Cardiac muscle cell (in vitro differentiated cells and primary cell): ENCODE measurements at places on chromosomes 3 and 15. TPM values are rescaled to one million over a fixed set of nuclear protein-coding genes. Genes with fewer than 3 reads are reported as not detected.
A peak's percentile ranks its signal among the peaks of the same experiment; 100 is the strongest.

EEF1AKMT4 gene
- total RNA-seq = 4.3 and 12.8 TPM in 2 replicates

GOLGA6A gene
- total RNA-seq = 1.9 TPM in 1 of 2 replicates, not detected in the other

CDHR4 gene
- total RNA-seq = not detected in 2 replicates

P3H2 gene
- total RNA-seq = 45.3 and 56.7 TPM in 2 replicates

CHSY1 gene
- 28.0 and 30.3 TPM in 2 replicates for total RNA-seq

B3GNT5 gene
- total RNA-seq = 0.69 and 0.99 TPM in 2 replicates

APOD gene
- not detected in 2 replicates for total RNA-seq

TRH gene
- total RNA-seq = 92.4 and 111 TPM in 2 replicates

DNA sequence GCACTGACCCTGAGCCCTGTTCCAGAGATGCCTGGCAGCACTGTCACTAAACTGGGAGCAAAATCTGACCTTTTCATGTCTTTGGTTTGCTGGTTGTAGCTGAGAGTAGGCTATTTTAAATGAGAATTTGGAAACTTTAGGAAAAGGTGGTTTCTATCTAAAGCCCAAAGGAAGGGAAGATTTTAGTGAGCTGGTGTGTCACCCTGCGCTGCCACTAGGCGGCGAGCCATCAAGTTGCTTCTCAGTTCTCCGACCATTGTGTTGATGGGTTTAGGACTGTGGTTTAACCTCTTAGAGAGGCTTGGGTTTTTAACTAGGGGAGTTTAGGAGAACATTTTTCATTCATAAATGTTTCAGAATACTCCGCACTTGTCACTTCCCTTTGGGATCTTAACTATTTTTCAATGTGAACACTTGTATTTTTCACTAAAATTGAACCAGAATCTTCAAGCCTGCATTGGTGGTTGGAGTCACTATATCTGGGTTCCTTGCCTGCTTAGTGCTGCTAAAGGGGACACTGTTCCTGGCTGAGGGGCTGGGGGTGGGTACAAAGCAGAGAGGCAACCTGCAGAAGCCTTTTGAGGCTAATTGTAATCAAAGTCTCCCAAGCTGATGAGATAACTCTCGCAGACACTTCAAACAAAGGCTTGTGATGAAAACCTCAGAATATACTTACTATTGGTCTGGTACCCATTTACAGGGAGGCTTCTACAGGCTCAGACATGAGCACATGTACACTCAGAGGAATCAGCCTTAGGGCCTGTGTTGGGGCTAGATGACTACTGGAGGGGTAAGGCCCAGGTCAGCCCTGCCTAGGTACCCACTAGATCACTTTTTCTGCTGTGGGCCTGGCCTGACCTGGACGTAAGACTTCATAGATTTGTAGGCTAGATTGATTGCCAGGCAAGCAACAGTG lies 16.8 kb downstream of the EXOSC7 start:
- DNase-seq = peak; percentile 43

DNA sequence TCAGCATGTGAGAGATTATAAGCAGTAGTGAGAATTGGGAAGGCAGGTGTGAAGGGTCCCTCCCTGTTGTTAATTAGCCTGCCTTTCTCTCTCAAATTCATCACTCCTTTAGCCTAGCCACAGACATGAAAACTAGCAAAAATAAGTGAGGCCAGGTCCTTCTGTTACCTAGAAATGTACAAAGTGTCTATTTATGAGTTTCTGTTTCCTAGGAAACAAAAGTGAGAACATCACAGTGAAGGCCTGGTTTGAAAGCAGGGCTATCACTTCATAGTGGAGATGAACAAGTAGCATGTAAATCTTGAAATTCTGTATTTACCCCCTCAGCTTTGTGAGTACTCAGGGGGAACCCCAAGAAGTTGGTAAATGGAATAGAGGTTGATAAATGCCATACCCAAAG lies 78.2 kb upstream of the UMPS start:
- no peak for DNase-seq

GRCh38 chr3:114506591-114507300 lies 212.9 kb downstream of the TIGIT start:
- no peak for DNase-seq

DNA sequence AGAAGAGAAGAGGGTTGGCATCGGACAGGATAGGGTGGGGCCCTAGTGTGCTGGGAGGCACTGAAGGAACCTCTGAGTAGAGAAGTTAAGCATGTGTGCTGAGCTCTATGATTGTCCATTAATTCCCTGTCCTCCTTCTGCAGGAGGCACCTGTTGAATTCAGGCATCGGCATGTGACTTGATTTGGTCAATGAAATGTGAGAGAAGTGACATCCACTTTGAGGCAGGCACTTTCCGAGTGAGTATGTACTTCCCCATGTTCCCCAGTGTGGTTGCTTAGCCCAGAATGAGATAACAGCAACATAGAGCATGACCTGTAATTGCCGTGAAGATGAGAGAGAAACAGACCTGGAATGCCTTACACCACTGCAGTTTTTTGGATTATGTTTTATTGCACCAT lies 224.8 kb downstream of the RPLP1 start:
- DNase-seq = no peak

DNA sequence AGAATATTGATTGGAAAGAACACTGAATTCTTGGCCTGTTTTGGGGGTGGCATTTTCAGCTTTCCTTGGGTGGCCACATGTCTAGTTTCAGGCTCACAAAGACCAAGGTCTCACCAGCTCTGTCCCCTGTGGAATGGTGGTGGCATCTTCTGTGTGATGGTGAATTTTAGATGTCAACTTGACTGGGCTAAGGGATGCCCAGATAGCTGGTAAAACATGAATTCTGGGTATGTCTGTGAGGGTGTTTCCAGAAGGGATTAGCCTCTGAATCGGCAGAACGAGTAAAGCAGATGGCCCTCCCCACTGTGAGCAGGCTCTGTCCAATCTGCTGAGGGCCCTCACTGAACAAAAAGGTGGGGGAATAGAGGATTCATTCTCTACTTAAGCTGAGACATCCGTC lies 34.4 kb upstream of the MYZAP start:
- no peak for DNase-seq

GRCh38 chr15:66505430-66505811 lies 295 bp downstream of the ZWILCH start:
- DNase-seq = no peak

GRCh38 chr3:99250272-99250671 lies 348.8 kb upstream of the DCBLD2 start:
- no peak for DNase-seq

DNA sequence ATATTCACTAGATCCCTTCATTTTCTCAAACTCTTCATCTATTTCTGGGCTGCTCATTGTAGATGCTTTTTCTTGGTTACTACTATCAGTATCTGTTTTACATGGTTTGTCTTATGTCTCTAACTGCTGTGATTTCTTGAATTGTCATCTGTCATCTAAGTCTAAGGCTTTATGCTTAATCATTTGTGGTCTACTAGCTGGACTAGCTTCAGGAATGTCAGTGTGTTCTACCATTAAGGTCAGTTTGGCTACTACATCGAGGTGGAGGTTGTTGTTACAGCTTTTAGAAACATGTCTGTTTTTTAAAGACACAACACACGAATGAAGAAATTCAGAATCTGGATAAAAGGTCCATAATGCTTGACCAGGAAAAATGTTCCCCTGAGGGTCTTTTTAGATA lies 82.2 kb downstream of the ABI3BP start:
- DNase-seq = no peak

- DNase-seq = no peak
These were observed 28.5 kb downstream of the ACSBG1 start for GRCh38 chr15:78205856-78206255.

DNA sequence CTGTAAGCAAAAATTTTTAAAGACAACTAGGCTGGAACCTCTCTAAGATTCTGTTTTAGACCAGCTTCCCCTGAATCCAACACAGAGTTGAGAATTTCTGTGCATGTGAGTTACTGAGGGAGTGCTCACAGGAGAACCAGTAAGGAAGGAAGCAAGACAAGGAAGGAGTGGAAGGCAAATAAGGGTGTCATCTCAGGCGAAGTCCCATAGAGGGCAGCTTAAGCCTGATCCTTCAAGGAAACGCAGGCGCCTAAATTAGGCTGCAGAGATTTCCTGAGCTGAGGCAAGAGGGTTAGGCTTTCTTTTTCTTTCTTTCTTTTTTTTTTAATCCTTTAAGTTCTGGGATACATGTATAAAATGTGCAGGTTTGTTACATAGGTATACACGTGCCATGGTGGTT lies 36.2 kb upstream of the COL6A6 start:
- peak; percentile 41 for DNase-seq

DNA sequence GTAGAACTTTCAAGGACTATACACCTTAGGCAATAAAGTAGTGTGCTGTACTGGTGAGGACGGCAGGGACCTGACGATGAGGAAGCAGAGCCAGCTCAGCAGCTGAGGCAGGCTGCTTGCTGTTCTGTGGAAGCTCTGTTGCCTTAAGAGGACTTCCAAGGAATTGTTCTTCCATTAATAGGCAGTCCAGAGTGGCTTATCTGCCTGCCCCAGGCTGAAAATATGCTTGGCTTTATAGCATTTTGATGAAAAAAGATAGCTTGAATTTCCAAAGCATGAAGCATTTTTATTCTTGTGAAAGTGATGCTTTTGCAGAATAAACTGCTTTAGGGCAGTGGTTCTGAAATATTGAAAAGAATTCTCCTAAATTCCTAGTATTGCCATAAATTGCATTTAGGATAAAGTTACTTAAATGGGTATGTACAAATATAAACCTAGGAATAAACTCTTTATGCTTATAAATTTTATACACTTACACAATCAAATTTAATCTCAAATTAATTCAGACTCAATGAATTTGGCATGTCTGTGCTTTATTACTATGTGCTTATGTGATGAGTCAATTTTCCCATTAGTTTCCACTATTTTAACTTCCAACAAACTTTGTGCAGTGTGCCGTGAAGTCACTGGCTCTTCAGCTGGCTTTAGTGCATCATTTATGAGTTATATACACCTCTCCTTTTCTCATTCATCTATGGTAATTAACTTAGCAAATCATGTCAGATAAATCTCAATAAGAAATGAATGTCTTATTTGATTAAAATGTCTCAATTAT lies 231.0 kb upstream of the RASGRP1 start:
- peak; percentile 5 for DNase-seq

DNA sequence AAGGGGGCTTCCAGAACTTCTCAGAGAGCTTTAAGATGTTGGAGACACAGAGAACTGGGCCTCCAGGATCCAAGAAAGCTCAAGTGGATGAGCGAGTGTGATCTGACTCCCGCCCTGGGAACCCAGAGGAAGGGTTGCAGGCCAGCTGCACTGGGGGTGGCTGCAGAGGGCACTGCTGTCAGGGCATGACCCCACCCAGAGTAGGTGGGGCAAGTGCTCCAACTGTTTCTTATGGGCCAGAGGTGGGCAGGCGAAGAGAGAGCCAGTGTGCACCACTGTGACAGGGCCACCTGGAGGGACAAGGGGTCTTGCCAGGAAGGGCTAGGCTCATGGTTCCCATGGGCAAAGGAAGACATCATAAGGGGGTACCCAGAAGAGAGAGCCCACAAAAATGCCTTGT lies 48.8 kb downstream of the EXOG start:
- no peak for DNase-seq

DNA sequence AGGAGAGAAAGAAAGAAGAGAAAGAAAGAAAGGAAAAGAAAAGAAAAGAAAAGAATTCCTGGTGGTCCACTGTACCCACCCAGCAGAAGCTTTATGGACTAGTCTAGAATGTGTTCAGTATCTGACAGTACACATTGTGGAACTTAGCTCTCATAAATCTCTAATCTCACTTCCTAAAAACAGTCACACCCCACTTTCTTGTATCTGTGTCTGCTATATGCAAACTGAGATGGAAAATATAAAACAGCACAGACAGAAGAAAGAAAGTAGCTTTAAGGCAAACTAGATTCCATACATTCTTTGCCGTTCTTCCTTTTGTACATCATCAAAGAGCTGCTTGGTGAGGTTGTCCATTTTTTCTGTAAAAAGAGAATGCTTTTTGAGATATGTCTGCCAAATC lies 41.1 kb upstream of the GNB5 start:
- no peak for DNase-seq

DNA sequence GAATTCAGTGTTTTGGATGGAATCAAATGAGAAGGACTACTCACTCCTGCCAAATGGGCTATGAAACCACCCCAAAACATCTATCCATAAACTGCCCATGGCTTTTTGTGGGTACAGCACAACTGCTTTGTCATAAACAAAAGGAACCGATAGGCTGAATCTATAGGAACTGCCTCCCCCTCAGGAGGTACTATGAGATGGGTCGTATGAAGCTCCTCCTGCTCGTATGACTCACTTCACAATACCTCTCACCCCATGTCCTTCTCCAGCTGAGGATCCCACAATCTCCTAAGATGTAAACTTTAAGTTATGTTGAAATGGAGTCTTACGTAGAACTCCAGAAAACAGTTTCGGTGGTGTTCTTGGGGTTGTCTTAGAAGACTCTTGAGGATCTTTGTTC lies 129.9 kb upstream of the SAMMSON start:
- DNase-seq = no peak

GRCh38 chr3:125240496-125240895 lies 27.9 kb upstream of the SLC12A8 start:
- DNase-seq = peak; percentile 41

GRCh38 chr15:69316291-69316690 lies 17.6 kb downstream of the PAQR5 start:
- DNase-seq = no peak

- no peak for DNase-seq
These were observed 101.8 kb upstream of the THSD4 start for GRCh38 chr15:71013446-71013845.

GRCh38 chr3:157767607-157768006 lies 264.4 kb upstream of the VEPH1 start:
- no peak for DNase-seq

- no peak for DNase-seq
These were observed 1693.9 kb downstream of the SI start for GRCh38 chr3:163384383-163384782.

DNA sequence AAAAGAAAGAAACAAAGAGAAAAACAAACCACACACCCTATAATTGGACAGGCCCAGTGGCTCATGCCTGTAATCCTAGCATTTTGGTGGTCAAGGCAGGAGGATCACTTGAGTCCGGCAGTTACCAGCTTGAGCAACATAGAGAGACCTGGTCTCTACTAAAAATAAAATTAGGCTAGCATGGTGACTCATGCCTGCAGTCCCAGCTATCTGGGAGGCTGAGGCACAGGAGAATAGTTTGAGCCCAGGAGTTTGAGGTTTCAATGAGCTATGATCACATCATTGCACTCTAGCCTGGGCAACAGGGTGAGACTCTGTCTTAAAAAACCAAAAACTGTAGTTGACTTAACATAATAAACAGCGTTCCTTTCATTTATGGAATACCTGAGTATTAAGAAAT lies 72.3 kb upstream of the ST3GAL6 start:
- peak; percentile 39 for DNase-seq

DNA sequence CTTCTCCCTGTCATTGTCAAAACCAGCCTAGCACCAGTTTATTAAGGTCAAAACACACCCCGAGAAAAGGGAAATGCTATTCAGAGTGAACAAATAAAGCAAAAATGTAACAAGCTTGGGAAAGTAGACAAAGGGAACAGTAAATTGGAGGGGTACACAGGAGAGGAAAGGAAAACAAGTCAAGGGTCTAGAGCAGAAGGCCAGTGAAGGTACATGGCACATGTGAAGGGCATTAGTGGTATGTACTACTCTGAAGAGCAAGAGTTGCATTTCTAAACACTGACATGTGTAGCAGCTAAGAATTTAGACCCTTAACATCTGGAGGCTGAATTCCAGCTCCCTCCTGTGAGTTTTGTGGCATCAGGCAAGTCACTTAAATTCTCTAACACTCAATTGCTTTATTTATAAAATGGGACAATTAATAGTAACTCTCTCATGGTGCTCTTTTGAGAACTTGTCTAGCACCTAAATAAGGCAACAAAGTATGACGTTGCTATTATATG lies 244.3 kb upstream of the ADAMTS9 start:
- no peak for DNase-seq

- peak; percentile 99 for DNase-seq
These were observed 65.8 kb upstream of the GSK3B start for GRCh38 chr3:120160050-120160449.

- peak; percentile 97 for DNase-seq
These were observed at the start of gene RPUSD3 for GRCh38 chr3:9843715-9844438. TSS of gene RPUSD3 (minus strand) at chr3:9844008. CDS start at chr3:9843990, 18 bp downstream.
